Right cardiac atrium (tissue), 5 donors: ENCODE measurements at places on chromosomes 4 and X. TPM values are rescaled to one million over a fixed set of nuclear protein-coding genes. Genes with fewer than 3 reads are reported as not detected.

DNA sequence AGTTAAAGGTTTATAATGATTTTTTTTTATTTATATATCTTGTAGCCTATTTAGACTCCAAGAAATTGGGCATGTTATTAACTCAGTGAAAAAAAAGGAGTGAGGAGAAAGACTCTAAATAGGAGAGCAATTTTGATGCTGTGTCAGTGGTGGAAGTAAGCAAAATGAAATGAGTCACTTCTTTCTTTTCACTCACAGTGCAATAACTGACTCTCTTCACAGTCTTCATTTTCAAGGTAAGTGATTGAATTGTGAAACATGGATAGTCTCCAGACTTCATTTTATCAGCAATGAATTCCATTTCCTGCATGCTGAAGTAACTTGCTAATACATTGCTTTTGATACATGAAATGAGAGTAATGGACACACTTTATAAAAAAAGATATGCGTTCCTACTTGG, 2271.5 kb downstream of the PCDH7 start:
- DNase-seq = no peak

HOPX gene
- polyA plus RNA-seq = 159 TPM

GRCh38 chr4:31674313-31674947, 954.3 kb downstream of the PCDH7 start:
- no peak for DNase-seq

DNA sequence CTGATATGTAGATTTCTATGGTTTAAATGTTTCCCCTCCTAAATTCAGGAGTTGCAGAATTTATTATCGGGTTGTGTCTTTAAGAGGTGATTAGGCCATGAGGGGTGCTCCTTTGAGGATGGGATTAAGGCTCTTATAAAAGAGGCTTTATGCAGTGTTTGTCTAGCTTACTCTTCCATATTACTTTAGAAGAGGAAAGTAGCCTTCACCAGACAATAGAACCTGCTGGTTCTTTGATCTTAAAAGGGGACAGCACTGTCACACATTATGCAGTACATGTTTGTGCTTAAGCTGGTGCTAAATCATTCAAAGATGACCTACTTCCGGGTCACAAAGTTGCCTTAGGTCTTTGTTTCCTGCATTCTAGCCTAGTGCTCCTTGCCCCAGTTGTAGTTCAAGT, 81.0 kb downstream of the CPXCR1 start:
- no peak for DNase-seq

- no peak for DNase-seq
These were observed 83.6 kb upstream of the MAPK10 start for GRCh38 chr4:86443495-86443894.

- DNase-seq = no peak
These were observed 126.5 kb downstream of the DKK2 start for GRCh38 chr4:106909486-106910188.

DNA sequence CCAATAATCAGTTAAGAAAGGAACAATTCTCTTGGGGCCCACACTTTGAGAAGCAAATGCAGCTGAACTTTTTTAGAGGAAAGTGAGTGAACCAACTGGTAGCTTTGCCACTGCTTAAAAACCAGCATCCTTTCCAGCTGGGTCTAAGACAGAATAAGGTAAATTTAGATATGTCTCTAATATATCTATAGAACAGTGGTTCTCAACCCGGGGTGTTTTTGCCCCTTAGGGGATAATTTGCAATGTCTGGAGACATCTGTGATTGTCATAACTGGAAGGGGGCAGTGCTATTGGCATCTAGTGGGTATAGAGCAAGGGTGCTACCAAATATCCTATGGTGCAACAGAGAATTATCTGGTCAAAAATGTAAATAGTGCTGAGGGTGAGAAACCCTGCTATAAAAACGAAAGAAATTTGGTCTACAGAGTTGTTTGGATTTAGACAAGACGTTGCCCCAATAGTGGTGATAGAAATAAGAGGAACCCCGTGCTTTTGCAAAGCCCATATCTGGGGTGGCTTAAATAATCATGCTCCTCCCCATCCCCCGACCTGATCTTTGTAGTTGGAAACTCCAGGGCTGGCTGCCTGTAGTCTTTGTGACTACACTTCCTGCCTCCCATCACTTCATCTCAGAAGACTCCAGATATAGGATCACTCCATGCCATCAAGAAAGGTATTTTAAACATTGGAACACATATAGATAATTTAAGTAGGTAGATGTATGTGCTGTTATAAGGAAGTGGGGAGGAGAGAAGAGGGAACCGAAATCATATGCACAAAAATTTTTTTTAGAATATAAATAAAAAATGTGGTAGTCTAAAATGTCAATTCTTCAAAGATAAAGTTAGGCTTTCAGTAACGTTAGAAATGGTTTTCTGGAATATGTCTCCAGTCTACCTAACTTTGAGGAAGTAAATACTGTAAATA, at the start of gene TLR7:
Gene TLR7, plus strand, starts transcription at position 622 of the 927 bp plus-strand sequence. CDS start 507 bp downstream, outside the sequence.
- DNase-seq = no peak

GRCh38 chrX:19795307-19795706, 92.1 kb downstream of the SH3KBP1 start:
- DNase-seq = no peak

DNA sequence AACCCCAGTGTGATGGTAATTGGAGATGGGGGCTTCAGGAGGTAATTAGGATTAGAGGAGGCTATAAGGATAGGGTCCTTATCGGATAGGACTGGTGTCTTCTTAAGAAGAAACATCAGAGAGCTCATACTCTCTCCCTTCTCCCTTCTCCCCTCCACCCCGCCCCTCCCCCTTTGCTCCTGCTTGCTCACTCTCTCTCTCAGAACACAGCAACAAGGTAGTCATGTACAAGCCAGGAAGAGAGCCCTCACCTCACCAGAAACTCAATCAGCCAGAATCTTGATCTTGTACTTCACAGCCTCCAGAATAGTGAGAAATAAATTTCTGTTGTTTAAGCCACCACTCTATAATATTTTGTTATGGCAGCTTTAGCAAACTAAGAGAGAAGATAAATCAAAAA, 4.5 kb downstream of the DDX60L start:
- DNase-seq = no peak

GRCh38 chr4:16006771-16007446, 43.9 kb upstream of the FGFBP2 start:
- DNase-seq = no peak

DNA sequence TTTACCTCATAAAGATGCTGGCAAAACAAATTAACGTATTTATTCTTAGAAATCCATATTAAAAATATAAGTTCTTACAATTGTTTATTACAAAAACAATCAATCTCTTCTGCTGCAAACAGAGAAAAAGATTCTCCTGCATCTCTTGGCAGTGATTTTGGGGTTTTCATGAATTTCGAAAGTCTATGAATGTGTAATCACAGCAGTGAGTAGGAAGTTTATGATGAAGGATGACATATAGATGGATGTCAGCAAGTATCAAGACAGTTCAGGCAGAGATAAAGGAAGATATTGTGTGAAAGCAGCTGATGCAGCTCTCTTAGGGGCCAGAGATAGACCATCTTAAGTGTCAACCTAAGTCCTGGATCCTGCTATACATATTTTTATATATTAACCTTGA, 196.9 kb upstream of the BANK1 start:
- no peak for DNase-seq

CSAG1 gene
- not detected for polyA plus RNA-seq

CYLC1 gene
- polyA plus RNA-seq = not detected

- no peak for DNase-seq
These were observed 172.1 kb downstream of the PRKX start for GRCh38 chrX:3541336-3541735.
